ENCODE measurements at places on chromosomes 3 and 15.

GRCh38 chr3:156181509-156181908, 61.1 kb downstream of the KCNAB1 start:
- DNase-seq, result no peak

- DNase-seq, result no peak
These were observed 75.8 kb downstream of the SQOR start for GRCh38 chr15:45710657-45711056.

DNA sequence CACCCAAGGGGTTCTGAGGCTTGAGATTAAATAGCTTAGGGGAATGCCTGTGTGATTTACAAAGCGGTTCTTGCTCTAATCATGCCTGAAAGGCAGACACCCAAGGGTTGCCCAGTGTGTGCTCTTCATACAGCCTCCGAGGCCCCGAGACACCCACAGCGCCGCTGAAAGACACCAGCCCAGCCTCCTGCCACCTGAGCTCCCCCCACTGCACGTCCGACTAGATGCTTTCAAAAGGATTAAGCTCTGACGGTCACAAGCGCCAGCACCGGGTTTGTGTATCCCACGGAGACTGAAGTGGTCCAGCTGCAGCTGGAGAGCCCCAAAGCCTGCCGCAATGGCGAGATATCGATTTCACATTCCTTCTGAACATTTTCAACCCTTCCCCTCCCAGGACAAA, 50.3 kb downstream of the SPATA12 start:
- no peak for DNase-seq

DNA sequence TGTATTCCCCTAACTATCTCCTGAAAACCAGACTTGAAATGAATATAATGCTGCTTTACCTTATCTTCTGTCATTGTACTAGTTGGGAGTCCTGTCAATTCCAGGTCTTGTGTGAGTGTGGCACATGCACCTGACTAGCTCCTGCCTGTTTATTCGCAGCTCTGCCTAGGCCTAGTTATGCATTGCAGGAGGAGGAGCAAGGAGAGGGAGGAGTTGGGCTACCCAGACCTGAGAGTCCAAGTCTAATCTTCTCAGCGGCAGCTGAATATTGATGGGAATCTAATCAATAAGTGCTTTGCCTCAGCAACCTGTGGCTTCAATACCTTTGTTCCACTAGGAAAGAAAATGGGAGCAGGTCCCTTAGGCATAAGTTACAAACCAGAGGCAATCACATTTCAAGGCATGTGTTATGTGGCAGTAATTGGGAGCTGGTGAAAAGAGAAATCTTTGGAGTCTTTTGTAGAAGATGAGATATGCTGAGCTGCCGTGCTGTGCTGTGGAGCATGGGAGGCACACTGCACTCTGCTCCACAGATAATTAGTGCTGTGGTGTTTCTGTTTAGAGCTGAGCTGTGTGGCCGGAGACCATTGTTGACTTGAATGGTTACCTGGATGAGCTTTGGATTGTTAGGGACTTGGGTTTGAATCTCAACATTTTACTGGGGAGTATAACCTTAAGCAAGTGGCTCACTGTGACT, at the start of gene SLC2A2:
SLC2A2 (minus strand) TSS at position 124 of the 697 bp plus-strand sequence; CDS start at position 74, 50 bp downstream.
- no peak for DNase-seq

DNA sequence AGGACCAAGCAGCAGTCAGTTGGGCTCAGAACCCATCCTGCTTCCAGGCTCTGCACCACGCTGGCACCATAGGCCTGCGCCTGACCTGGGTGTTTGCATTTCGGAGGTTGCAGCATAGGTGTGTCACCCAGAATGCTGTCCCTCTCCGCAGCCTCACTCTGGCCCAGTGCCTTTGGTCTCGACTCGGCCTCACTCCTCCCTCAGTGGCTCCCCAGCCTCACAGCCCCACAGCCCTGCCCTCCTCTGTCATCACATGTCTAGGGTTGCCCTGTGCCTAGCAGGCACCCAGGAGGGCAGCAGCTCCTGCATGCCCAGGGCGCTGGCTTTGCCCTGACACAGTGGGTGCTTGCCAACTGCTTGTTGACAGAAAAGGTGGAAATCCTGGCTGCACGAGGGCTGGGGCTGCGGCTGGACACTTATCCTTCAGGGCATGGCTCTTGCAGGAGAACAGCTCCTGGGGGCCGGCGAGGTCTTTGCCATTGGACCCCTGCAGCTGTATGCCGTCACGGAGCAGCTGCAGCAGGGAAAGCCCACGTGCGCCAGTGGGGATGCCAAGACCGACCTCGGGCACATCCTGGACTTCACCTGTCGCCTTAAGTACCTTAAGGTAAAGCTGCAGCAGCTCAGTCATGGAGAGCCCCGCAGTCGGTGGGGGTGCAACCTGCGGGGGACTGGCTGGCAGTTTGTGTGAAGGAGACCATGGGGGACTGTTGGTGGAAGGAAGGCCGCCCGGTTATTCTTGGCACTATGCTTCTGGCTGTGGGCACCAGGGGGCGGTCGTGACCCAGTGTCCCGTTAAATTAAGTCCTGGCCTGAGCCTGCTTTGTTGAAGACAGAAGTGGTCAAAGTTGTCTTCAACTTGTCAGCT, 16.2 kb downstream of the NISCH start:
- DNase-seq, result no peak

GRCh38 chr3:43330981-43331380, 44.6 kb downstream of the SNRK start:
- DNase-seq, result no peak
